ENCODE measurements at places on chromosomes 13 and 19.

GRCh38 chr19:42199440-42200115, 17.9 kb downstream of the DEDD2 start:
- DNase-seq = peak; percentile 81

DNA sequence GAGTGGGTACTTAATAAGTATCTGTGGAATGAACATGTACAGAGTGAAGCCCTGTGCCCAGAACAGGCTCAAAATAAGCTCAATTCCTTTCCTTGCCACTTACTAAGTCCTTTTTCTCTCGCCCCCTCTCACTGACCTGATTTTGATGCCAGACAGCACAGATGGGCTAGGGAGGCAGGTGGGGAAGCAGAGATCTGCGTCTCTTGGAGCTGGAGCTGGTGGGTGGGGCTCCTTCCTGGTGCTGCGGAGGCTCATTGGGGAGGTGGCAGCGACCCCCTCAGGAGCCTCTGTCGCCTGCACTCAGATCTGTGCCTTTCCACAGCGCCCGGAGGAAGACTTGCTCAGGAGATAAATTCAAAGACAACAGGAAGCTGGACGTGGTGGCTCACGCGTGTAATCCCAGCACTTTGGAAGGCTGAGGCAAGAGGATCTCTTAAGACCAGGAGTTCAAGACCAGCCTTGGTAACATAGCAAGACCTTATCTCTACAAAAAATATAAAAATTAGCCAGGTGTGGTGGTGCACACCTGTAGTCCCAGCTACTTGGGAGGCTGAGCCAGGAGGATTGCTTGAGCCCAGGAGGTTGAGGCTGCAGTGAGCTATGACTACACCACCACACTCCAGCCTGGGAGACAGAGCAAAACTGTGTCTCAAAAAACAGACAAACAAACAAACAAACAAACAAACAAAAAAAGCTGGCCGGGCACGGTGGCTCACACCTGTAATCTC, 14.6 kb downstream of the AKT2 start:
- DNase-seq = no peak

DNA sequence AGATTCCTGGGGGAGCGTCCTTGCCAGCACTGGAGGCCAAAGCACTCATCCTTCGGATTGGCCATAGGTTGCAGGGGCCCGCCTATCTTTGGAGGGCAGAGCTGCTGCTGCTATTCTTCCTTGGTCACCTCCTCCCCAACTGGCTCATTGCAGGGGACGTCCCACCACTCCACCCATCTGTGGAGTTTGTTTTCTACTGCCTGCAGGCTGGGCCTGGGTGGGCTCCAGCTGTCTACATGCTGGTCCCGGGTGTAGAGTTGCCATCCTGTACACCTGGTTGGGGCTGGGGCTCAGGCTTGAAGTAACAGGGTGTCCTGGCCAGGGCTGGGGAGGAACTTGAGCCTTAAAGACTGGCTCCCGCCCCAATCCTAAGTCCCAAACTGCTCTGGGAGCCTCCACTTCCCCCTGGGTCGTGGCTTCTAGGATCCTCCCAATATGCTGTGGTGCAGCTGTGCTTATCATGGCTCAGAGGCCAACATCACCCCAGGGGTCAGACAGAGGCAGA, 2.1 kb downstream of the RNF225 start:
- no peak for DNase-seq

DNA sequence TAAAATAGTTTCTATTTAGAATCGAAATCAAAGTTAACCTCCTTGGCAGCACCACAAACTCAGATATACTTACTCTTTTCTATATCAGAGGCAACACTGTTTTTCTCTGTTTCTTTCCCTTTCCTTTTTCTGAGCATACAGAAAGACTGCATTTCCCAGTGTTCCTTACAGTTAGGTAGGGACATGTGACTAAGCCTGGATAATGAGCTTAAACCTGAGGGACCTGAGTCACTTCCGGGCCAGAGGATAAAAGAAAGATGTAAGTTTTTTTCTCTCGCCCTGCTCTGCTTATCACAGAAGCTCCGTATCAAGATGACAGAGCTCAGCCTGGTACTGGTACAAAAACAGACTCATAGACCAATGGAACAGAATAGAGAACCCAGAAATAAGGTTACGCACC, 531.9 kb downstream of the KLF12 start:
- no peak for DNase-seq

DNA sequence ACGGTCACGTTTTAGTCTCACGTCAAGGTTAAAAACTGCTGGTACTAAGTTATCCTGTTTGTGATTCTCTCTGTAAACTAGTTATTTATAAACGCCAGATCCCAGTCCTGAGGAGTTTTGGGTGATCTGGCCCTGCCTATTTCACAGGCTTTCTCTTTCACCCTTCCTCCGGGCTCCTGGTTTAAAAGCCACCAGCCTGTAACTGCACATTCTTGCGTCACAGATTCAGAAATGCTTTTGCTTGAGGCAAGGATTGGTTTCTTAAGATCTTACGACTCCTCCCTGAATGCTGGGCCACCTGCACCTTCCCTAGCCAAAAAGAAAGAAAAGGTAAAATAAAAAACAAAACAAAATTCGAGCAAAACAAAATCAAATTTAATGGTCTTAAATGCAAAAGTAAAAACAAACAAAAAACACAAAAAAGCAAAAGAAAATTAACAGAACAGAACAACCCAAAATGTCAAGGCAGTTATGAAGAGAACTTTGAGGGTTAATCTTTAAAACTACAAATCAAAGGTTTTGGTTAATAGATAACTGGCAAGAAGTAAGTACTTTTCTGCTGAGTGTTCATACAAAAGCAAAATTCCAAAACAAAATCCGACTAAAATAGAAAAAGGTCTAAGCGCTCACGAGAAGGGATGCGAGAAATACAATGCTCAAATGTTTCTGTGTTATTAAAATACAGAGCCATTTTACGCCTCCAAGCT, 18.6 kb upstream of the TIMM44 start:
- DNase-seq = no peak

DNA sequence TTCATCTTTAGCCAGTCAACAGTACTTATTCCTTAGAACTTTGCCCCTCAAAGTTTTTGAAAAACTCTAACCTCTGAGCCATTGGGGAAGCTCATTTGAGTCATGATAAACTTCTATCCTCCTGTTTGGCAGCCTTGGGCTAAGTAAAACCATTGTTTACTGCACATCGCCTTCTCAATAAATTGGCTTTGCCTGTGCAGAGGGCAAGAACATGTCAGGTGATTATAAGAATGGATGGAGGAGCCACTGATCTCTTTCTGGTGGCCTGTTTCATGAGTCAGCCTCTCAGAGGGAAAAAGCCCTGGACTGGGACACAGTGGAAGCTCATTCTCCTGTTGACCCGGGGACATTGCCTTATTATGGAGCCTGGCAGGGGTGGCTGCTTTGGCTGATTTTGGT, 19.4 kb upstream of the PSG4 start:
- no peak for DNase-seq

GRCh38 chr13:100339411-100339940, 249.1 kb downstream of the GGACT start:
- no peak for DNase-seq

DNA sequence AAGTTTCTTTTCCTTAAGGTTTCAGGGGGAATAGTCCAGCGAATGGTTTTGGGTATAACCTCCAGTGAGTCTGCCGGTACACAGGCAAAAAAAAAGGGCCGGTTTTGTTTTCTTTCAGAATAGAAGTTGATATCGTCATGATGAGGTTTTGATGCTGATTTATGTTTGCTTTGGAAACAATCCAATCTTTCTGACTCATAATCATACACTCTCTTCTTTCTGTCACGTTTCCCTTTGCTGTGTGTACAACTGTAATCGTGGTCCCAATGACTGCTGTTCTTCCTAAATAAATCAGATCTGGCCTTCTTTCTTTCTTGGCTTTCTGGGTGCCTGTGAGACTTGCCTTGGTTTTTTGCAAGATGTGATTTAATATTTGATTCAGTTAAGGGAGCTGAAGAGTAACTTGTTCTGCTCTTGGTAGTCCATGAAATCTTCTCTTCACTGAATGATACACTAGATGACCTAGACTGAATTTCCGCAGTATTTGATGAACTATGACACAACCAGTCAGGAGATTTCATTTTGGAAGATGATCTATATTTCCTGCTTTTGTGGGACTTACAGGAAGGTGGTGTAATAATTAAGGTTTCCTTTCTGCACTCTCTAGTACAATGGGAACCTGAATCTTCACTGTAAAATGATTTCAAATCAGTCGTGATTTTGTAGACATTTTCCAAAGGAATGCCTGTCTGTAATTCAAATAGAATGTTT, 34.9 kb upstream of the METTL21C start:
- peak; percentile 89 for DNase-seq

GRCh38 chr13:54627646-54628372, 1599.2 kb downstream of the OLFM4 start:
- no peak for DNase-seq

- no peak for DNase-seq
These were observed 3.5 kb downstream of the DHRS12 start for GRCh38 chr13:51800486-51800885.

- no peak for DNase-seq
These were observed 145.6 kb upstream of the KLHL1 start for GRCh38 chr13:70253834-70254233.

DNA sequence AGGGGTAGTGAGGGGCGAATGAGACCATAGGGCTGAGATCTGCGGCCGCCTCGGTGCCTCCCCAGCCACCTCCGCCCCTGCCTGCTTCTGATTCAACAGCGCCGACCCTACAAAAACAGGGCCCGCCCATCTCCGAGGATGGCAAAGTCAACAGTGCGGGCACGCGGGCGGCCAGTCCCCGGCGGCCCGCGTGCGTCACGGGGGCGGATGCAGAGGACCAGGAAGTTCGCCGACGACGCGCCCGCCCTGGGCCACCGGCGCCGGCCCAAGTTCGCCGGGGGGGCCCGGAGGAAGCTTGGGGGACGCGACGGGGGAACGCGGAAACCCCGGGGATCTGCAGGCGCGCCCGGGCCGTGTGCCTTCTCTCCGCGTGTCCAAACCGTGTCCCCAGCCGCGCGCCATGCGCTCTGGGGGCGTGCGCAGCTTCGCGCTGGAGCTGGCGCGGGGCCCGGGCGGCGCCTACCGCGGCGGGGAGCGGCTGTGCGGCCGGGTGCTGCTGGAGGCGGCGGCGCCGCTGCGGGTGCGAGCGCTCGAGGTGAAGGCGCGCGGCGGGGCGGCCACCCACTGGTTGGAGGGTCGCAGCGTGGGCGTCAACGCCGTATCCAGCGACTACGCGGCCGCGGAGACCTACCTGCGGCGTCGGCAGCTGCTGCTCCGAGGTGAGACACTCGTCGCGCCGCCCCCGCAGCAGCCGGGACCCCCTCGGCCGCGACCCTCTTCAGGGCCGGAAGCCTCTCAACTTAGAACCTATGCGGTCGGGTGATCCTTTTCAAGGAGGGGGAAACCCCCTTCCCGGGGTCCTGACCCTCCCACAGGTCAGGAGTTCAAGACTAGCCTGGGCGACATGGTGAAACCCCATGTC, 6.8 kb upstream of the ARRDC2 start:
- peak; percentile 98 for DNase-seq

- no peak for DNase-seq
These were observed 222.6 kb upstream of the MAB21L1 start for GRCh38 chr13:35698911-35699576.

DNA sequence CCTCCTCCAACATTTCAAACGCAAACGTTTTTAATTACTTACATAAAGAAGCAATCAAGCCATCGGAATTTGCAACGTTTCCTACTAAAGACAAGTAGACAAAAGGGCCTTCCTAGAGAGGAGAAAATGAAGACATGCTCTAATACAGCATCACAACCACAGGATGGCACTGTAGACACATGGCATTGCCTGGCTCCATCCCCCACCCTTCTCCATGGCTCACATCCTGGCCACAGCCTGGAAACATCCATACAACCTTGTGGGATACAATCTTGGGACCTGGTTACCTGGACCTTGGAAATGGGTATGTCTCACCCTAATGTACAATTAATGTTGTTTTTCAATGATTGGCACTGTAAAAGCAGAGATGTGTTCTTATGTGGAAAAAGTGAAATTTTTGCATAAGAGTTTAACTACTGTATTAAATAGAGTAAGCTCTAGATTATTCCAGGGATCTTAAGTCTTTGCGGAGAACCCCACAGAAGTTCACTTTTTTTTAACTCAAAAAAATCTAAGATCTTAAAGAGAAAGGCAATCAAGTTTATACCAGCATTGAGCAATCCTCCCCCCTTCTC, 21.5 kb downstream of the EBPL start:
- peak; percentile 46 for DNase-seq

DNA sequence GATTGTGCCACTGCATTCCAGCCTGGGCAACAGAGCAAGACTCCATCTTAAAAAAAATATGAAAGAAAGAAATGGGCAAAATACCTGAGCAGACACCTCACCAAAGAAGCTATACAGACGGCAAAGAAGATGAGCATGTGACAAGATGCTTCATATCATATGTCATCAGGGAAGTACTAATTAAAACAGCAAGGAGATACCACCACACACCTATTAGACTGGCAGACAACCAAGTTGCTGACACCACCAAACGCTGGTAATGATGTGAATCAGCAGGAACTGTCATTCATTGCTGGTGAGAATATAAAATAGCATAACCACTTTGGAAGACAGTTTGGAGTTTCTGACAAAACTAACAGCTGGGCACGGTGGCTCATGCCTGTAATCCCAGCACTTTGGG, 11.5 kb upstream of the TFDP1 start:
- no peak for DNase-seq

DNA sequence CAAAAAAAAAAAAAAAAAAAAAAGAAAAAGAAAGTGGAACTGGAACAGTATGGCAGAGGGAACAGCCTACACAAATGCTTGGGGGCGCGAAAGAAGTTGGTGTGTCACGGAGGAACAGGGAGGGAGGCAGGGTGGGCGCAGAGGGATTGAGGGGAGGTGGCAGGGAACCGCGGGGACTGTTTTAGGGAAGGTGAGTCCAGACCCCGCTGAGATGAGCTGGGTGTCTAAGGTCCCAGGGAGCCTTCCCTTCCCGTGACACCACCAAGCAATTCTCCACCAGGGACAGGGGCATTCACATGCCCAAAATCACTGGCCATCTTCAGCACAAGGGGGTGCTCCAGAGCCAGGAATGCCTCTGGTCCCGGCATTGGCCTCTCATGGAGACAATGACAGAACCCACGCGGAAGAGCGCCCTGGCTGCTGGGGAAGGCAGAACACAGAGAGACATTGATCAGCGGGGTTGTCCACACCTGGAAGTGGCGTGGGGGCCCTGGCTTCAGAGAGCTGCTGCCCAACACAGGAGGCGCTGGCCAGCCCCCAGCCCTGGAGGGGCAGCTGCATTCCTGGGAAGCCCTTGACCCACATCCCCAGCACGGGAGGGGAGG, 6.9 kb downstream of the PEAK3 start:
- peak; percentile 89 for DNase-seq

DNA sequence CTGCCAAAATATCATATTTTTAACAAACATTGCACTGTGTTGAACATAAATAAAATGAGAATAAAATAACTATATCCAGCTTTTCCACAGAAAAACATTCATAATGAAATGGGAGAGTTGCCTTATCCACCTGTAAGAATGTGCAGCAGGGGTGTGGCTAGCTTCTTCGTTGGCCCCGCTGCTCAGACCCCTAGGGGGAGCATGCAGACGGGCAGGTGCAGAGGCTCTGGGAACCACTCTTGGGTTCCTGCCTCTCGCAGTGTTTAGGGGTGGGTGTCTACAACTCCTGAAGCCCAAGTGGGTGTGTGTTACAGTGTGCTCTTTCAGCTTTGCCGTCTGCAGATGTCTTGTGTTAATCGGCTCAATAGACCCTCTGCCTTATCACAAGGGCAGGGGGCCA, 121.7 kb downstream of the SLITRK5 start:
- DNase-seq = no peak

All from suppressor macrophage treated with lipopolysaccharide for 1 hour (primary cell).